ENCODE measurements at places on chromosomes 5 and 9.

- no peak for DNase-seq
These were observed 191.6 kb upstream of the MSX2 start for GRCh38 chr5:174532455-174533453.

GRCh38 chr9:109730228-109730627 is 49.8 kb upstream of the PALM2AKAP2 start:
- no peak for DNase-seq

- DNase-seq = no peak
These were observed 27.3 kb upstream of the FER start for GRCh38 chr5:108720391-108720790.

- DNase-seq = no peak
These were observed 5.3 kb upstream of the ZNF367 start for GRCh38 chr9:96423322-96423984.

GRCh38 chr9:128714586-128715435 is 9.1 kb downstream of the ZDHHC12 start:
- DNase-seq = no peak

DNA sequence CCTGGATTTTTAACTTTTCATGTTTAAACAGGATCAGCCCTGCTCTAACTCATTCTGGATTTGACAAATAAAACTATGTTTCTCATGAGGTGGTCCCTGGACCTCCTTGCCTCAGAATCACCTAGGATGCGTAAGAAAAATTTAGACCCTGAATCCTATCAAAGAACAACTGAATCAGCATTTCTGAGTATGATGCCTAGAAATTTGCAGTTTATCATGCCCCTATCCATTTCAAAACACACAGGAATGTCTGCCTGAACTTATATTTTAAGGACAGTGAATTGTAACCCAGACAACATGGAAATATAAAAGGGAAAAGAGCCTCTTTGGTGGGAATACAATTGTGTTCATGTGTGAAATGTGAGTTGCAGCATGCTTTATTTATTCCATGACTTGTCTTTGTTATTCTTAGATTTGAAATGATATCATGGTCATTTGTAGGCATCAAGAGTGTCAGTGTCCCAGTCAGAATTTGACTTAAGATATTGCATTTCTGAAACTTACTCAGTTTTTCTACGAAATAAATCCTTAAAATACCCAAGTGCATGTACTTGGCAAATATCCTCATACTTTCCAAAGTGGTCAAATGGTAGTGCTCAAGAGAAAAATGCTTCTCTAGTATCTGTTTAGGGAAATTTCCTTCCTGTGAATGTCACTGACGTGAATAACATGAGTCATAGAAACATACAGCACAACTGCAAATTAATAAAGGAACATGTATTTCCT is 144.3 kb downstream of the GIN1 start:
- DNase-seq = no peak

- no peak for DNase-seq
These were observed 23.8 kb downstream of the MACROH2A1 start for GRCh38 chr5:135375040-135375793.

- no peak for DNase-seq
These were observed 1.7 kb downstream of the TESK1 start for GRCh38 chr9:35606726-35607125.

DNA sequence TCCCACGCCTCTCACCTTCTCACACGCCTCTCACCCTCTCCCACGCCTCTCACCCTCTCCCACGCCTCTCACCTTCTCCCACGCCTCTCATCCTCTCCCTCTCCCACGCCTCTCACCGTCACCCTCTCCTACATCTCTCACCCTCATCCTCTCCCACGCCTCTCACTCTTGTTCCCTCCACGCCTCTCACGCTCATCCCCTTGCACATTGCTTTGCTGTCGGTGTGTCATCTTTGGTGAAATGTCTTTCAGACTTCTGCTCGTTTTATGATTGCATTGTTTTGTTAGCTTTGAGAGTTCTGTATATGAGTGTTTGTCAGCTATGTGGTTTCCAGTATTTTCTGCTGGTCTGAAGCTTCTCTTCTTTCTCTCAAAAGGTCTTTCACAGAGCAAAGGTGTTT is 102.7 kb downstream of the EHMT1 start:
- no peak for DNase-seq

DNA sequence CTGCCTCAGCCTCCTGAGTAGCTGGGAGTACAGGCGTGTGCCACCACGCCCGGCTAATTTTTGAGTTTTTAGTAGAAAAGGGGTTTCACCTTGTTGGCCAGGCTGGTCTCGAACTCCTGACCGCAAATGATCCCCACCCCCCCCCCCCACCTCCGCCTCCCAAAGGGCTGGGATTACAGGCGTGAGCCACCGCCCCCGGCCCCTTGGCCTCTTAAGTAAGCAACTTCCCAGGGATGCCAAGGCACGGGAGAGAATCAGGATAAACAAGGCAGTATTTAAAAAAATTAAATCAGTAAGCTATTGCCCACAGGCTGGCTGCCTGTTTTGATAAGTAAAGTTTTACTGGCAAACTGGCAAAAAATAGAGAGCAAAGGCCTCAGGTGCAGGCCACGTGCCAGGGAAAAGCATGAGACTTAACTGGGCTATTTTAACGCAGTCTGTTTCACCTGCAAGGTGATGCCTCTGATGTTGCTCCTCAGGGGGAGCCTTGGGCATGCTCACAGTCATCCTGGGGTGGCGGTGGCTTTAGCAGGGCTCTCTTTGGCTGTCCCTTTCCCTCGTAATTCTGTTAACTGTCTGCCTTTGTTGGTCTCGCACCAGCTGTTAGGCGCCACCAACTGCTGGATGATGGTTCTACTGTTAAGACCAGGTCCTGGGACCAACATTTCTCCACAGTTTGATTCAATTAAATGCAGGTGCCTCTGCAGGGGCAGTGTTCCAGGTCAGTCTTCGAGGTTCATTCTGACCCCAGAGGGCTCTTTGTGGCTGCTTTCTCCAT is 19.4 kb upstream of the RNF130 start:
- no peak for DNase-seq

DNA sequence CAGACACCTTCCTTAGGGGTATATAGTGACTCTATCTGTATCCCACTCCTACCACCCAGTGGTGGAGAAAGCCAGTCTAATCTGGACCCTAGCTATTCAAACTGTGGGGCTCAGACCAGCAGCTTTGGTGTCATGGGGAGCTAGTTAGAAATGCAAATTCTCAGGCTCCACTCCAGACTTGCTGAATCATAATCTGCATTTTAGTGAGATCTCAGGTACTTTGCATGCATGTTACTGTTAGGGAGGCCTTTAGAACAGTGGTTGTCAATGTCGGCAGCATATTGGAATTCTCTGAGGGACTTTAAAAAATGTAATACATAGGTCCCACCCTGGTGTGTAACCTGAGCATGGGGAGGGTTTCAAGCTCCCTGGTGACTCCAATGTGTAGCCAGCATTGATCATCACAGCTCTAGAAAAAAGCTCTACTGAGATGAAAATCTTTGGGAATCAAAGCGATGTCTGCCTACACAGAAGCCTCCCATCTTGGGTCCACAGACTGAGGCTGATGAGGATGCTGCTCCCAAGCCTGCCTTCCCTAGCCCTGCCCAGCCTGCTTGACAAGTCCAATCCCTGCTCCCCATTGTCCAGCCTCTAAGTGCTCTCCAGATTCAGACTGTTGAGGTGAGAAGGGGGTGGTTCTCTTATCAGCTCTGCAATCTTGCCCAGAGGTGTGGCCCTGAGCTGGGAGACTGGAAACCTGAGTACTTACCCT is 11.9 kb upstream of the GM2A start:
- DNase-seq = no peak

- DNase-seq = no peak
These were observed 137.1 kb downstream of the KCTD16 start for GRCh38 chr5:144307736-144308135.

GRCh38 chr9:92097997-92098482 is 17.2 kb downstream of the SPTLC1 start:
- DNase-seq = no peak

DNA sequence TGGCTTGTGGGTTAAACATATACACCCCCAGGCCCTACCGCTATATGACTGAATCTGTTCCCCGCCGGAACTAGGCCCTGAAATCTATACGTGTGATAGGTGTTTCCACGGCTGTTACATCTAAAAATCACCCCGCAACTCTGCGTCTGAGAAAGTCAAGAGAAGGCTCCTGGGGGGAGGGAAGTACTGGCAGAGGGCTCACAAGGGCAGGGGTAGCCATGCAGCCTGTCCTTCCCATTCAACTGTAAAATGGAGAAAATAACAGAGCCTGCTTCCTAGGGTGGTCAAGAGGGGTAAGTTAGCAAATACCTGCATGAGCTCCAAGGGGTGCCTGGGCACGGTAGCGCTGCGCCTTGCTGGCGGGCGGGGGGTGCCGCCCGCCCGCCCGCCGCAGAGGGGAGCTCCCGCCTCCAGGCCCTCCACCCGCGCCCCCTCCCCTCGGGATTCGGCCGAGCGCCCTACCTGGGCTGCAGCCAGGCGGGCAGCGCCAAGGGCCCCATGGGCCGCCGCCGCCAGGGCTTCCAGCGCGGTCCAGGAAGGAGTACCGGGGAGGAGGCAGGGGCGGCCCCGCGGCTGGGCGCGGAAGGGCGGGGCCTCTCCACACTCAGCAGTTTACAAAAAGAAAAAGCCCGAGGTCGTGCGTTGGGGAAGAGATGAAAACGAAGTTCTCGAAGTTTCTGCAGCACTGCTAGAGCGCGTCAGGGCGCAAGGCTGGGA is at the start of gene HACD4:
HACD4 (minus strand) TSS at position 550 of the 717 bp plus-strand sequence; CDS start at position 500, 50 bp downstream.
- peak; percentile 31 for DNase-seq

DNA sequence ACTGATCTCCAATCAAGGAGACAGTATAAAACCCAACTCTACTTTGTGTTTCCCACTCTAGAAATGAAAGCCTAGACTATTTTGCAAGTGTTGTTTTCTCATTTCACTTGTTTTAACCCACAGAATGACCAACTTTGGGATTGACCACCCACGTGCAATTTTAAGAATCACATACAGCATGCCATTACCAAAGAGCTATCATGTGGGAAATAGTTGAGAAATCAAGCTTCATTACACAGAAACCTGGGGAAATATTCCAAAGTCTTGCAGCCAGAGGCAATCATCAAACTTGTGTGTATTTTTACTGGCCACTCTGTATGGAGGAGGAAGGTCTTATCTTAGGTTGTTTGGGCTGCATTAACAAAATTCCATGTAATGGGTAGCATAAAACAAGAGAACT is 451.4 kb upstream of the DAB2 start:
- no peak for DNase-seq

- no peak for DNase-seq
These were observed 66.9 kb downstream of the DCP2 start for GRCh38 chr5:113043491-113043931.

- no peak for DNase-seq
These were observed 4.5 kb upstream of the CD274 start for GRCh38 chr9:5445886-5446285.

- no peak for DNase-seq
These were observed 1.7 kb upstream of the RXRA start for GRCh38 chr9:134324359-134325095.

- no peak for DNase-seq
These were observed 120.9 kb downstream of the PIP5K1B start for GRCh38 chr9:68825762-68826472.

DNA sequence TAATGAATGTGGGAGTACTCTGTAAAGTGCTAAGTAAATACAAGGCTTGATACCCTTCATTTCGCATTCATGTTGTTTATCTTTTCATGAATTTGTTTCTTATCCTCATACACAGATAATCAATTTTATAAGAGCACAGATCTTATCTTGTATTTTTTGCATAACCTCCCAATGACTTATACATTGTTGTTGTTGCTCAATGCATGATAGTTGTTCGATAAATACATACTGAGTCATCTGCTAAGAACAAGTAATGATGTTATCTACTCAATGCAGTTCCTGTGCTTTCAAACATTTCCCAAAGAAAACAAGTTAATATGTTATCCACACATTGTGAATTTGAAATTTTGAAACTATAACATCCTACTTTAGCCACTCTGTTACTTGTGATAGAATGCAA is 60.7 kb downstream of the TAF11L14 start:
- no peak for DNase-seq

DNA sequence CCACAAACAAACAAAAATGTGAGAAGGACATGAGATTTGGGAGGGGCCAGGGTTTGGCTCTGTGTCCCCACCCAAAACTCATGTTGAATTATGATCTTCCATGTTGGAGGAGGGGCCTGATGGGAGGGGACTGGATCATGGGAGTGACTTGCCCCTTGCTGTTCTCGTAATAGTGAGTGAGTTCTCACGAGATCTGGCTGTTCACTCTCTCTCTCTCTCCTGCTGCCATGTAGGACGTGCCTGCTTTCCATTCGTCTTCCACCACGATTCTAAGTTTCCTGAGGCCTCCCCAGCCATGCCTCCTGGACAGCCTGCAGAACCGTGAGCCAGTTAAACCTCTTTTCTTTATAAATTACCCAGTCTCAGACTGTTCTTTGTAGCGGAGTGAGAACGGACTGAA is 118.7 kb downstream of the RXRA start:
- DNase-seq = no peak

- DNase-seq = no peak
These were observed 300.4 kb downstream of the IRX2 start for GRCh38 chr5:2451100-2451499.

GRCh38 chr5:173910215-173910614 is 22.1 kb downstream of the CPEB4 start:
- DNase-seq = no peak

- no peak for DNase-seq
These were observed 252.9 kb upstream of the MPDZ start for GRCh38 chr9:13532407-13532806.

GRCh38 chr5:71719063-71719964 is at the start of gene CARTPT:
Gene CARTPT (plus strand): TSS chr5:71719275. CDS start chr5:71719294, 19 bp downstream.
- DNase-seq = no peak

DNA sequence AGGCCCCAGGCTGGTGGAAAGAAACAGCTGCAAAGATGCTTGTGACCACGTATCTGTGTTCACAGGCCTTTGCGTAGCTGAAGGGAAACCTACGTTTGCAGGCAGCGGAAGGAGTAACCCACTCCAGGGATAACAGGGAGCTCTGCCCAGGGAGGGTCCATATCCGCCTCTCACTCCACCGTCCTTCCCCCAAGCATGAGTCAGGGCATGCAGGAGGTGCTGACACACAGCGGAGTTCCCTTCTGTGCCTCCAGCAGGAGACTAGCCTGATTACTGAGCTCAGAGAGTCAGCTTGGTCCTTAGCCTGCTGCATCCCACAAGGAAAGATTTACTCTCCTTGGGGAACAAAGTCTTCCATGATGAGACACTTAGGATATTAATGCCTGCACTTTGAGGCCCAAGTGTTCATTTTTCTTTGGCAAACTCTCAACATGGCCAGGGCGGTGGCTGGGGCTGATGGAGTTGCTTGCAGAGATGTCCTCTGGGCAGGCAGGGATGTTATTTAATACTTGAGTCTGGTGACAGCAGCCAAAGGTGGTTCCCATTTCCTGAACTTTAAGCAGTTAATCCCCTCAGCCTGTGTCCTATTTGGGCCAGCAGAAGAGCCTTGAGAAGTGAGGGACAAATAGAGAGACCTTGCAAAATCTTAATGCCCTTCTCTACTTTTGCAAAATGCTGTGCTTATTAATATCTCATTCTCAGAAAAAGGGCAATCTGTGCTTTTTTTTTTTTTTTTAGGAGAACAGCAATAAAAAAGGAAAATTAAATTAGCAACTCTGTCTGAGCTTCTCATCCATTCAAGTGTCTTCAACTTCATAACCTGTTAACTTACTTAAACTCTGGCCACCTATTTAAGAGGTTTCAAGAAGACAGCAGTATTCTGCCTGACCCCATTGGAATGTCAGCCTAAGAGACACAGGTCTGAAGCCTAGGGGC is 222.1 kb downstream of the HSPA4 start:
- no peak for DNase-seq
